ENCODE measurements at places on chromosomes 11 and 22. TPM values are rescaled to one million over a fixed set of nuclear protein-coding genes. Genes with fewer than 3 reads are reported as not detected.

DNA sequence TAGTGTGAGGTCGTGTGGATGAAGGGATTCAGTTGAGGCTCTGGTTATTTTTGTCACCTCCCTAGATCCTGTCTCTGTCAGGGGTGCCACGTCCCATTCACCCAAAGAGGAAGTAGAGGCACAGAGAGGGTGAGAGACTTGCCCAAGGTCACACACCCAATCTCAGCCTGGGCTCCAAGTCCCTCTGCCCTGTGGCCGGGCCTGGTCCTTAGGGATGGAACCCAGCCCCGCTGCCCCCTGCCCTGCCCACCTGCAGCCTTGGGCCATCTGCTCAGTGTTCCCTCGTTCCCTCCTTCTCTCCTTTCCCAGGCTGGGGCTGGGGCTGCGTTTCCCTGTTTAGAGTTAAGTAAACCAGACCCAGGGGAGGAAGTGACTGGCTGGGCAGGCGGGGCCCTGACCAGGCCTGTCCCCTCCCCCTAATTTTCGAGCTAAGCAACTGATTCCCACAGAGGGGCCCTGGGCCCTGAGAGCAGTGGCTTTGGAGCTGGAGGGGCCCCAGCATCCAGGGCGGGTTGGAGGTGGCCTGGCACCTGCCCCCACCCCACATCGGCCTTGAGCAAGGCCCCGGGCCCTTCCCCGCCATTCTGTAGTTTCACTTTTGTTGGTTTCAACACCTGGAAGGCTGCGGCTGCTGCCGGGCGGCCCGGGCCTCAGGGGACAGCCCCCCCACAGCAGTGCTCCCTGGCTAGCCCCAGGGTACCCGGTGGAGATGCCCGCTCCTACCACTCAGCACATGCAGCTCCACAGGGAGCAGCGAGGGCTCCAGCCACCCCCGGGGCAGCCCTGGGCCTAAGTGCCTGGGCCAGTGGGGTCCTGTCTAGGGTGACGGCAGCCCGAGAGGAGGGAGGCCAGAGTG is 1.5 kb downstream of the TCIRG1 start:
- peak; percentile 81 for DNase-seq

TMA7B gene
- not detected for total RNA-seq

GRCh38 chr11:45871638-45872037 is 13.8 kb upstream of the MAPK8IP1 start:
- no peak for DNase-seq

TUB gene
- 48.2 TPM for total RNA-seq

DNA sequence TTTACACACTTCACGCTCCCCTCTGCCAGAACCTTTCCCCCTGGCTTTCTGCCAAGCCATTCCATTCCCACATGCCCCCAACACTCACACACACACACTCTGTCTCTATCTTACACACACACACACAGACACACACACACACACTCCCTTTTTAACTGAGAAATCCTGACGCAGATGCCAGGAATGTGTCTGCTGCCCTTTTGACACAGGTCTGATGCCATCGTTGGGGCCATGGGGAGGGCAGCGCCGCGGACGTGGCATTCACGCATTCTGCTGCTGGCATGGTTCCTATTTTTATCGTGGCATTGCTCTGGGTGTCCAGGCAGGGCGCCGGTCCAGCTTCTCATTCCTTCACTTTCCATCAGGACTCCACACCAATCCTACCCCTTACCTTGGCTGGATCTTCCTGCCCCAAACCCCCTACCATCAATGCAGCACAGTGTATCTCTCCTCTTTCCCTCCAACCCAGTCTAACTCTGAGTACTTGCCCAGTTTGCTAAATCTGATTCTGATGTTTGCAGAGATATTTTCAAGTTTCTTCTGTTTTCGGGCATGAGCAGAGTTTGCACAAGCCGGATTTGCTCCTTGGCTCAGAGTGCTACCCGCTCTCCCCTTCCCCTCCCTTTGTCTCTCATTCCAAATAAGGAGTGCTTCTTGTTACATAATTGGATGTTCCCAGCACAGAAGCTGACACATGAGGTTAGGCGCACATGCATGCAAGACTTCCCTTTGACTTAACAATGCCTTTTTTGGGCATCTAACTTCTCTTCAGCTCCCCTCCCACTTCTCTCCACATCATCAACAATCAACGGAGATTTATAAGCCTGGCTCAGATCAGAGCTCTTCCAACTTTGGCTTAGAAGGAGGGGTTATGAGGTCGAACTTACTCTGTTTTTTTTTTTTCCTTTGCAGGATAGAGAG is 18.8 kb downstream of the SNX19 start:
- DNase-seq: peak; percentile 98

- no peak for DNase-seq
Observed at GRCh38 chr22:42174062-42174461, 43.5 kb upstream of the CYP2D6 start.

DNA sequence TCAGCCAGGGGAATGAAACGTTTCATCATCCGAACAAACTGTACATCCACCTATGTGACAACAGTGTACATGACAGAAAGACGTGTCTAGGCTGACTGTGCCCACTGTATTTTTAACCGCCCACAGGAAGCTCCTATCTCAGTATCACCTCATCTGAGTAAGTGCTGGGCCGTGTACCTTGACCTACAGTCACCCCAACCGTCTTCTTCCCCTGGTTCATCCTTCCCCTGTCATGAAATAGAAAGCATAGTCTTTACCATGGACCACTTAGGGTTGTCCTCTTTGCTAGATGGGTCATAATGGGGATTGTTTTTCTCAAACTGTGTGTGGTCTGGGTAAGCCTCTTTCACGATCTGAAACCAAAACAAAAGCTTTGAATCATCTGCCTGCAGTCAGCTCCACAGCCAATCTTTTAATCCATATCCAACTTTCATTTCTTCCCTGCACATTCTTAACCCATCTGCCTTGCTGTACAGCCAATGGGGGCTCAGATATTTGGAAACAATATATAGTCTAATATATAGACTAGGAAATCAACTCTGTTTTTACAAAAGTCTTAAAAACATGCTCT is 4.2 kb downstream of the THYN1 start:
- no peak for DNase-seq

DNA sequence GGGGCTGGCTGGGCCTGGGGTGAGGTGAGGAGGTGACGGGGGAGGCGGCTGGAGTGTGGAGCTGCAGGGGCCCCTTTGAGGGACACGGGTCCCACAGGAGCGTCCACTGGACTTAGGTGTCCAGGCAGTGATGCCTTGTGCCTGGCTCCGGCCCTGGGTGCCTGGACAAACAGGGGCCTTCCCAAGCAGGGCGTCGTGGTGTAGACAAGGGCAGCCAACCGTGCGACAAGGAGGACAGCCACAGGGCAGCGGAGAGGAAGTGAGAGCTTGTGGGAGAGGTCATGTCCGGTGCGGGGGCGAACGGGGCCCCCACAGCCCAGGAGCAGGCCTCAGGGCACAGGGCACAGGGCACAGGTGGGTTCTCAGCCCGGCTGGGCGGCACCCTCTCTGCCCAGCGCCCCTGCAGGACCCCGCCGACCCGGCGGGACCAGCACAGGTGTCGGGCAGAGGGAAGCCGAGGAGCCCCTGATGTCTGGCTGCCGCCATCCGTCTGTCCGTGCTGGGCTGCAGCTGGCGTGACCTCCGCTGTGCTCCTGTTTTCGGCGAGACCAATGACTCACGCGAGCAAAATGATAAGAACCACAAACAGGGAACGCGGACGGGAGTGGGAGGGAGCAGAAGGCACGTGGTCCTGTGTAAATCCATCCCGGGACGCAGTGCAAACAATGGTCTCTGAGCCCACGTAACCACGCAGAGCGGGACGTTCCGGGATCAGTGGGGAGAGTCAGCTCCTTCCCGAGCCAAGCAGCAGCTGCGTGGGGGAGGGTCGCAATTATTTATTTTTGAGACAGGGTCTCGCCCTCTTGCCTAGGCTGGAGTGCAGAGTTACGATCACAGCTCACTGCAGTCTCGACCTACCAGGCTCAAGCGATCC is 49.1 kb upstream of the A4GALT start:
- no peak for DNase-seq

RASD2 gene
- 1.1 TPM for total RNA-seq

- DNase-seq: no peak
Observed at GRCh38 chr22:49627217-49628181, 200.2 kb downstream of the BRD1 start.
